Renal cortex interstitium (tissue), 15 donors: ENCODE measurements at places on chromosomes 2 and 18.

DNA sequence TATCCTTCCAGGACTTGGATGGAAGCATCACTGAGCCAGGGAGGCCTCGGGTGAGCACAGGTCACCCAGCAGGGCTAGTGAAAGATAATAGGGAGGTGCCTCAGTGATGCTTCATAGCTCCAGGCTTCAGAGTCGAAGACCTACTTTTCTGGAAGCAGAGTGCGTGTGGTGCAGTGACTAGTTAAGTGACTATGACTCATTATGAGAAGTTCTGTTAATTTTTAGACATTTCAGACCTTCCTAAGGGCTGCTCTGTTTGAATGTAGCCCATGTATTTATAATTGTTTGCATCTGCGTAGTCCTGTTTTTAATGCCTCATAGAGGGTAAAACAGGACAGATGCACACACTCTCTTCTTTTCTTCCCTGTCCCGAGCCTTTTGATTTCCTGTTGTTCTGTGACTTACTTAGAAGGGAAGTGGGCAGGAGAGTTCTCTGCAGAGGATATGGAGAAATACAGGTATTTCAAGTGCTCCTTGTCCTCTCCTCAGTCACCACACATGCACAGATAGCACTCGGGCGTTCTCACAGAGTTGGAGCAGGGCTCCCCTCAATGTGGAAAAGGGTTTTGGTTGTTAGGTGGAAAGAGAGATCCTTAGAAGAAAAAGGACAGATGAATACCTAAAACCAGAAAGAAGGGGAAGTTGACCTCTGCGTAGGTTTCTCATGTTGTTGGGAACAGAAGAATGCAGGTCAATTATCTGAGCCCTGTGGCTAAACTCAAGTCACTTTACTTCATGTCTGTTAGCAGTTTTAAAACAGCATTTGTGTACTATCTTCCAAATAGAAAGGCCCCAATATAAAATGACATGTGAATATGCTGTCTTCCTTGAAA, 34.7 kb downstream of the RALB start:
- no peak for DNase-seq

DNA sequence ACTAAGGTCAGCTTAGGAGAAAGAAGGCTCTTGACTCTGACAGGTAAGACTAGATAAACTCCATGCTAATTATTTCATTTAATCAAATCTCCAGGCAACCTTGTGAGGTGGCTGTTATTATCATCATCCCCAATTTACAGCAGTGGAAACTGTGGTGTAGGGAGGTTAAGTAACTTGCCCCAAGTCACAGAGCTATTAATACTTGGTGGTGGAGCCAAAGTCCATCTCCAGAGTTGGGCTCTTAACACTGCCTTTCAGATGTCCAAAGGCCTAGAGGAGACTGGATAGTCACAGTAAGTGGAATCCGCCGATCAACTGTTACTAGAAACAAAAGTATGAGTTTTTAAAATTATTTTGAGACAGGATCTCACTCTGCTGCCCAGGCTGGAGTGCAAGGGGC, 46.6 kb upstream of the SP3 start:
- DNase-seq: no peak

GRCh38 chr2:24871852-24872333, 48.1 kb downstream of the ADCY3 start:
- DNase-seq: no peak

DNA sequence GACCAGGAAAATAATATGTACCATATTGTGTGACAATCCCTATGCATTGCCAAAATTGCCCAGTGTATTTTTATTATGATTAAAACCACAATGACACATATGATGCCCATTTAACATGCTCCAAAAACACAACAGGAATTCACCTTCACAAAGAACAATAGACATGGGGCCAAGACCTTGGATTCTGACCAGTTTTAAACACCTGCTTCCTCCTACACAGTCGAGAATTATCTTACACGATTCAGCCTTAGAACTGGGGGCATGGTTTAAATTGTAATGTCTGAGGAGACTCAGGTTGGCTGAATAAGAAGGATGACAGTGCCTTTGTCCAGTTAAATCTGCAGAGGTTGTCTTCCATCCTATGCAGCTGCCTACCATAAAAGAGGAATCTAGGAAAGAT, 212.7 kb downstream of the PLCL1 start:
- no peak for DNase-seq

DNA sequence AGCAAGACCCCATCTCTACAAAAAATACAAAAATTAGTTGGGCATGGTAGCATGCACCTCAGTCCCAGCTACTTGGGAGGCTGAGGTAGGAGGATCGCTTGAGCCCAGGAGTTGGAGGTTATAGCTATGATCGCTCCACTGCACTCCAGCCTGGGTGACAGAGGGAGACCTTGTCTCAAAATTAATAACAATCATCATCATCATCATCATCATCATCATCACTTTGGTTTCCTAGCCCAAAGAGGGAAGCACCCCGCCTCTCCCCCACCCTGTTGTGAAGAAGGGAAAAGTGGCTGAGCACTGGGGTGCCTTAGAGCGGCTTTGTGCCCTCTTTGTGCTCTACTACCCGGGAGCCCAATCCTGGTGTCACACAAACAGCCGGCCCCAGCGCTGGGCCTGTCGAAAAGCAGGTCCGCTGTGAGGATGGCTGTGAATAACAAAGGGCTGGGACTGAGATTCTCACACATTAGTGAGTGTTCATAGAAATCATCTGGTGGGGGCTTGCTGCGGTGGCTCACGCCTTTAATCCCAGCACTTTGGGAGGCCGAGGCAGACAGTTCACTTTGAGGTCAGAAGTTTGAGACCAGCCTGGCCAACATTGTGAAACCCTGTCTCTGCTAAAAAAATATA, 42.6 kb upstream of the ASXL2 start:
- no peak for DNase-seq

- DNase-seq: no peak
Observed at GRCh38 chr2:95060446-95061118, 35.1 kb downstream of the MAL start.

GRCh38 chr2:40036241-40036640, 257.2 kb upstream of the THUMPD2 start:
- no peak for DNase-seq

DNA sequence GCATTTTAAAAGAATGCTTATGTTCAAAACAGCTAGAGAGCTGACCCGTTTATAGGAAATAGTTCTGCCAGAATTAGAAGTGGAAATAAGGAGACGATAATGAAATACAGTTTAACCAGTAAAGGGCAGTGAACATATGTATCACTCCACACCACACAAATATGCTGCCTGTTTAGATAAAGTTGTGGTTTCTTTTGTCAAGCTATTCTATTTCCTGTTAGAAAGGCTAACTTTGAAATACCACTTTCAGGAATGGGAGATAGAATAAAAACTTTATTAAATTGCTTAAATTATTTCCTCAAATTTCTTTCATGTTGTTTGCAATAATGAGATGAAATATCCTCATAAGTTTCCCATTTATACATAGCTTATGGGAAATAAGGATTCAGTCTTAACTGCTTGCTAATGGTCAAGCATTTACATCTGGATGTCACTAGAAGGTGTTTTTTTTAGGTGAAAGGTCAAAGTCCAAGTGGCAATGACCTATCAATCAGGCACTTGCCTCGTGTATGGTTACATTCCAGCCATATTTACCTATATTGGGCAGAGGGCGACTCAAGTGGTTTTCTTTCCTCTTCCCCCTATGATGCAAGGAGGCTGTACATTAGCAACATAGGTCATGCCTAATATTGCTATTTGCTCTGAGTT, 148.9 kb downstream of the ZEB2 start:
- no peak for DNase-seq

DNA sequence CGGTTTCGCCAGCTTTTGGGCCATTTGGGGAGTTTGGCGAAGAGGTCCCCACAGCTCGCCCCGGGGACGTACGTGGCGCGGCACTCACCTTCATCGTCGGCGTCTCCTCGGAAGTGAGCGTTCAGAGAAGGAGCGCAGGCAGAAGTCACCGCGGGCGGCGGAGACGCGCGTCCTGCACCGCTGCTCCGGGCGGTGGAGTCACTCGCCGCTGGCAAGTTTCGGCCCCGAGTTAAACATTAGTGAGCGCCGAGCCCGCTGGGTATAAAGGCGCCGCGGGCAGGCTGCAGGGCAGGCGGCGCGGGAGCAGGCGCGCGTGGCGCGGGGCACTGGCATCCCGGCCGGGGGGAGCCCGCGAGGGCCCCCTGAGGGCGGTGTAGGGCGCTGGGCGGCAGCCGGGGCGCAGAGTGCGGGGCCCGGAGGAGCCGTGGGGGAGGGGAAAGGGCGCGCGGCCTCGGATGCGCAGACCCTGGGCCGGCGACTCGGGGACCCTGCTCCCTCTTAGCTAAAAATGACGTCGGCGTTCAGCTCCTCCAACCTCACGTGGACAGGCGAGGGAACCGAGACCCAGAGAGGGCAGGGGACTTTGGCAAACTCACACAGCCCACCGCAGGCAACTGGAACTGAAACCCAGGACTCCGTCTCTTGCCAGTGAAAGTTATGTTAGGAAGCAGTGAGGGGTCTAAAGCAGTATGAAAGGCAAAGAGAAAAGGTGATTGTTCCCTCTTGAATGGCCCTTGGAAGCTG, at the start of gene DPP4:
DPP4 (minus strand) TSS at position 328 of the 744 bp plus-strand sequence; CDS start at position 94, 234 bp downstream.
- no peak for DNase-seq

DNA sequence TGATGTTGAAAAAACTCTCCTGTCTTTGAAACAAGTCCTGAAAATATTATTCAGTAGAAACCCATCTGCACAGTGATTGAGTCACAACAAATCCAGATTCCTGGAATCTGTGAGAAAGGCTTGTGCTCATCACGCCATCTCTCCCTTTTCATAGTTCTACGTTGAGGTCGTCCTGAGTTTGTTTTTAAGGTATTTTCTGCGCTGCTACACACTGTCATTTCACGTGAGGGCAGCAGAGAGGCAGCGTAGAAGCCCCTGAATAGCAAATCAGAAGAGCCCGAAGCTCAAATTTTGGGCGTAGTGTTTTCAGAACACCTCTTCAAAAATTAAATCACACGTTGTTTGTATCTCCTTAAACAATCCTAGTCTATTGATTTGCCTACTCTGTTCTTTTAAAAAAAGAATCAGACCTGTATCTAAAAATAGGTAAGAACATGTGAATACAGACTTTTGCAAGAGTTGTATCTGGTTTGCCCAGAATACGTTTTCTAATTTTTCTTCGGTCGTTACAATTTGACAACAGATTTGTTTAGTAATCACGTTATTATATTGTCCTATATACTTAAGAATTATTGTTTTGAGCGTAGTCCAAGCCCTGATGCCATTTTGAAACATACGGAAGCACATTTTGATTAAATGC, 61.6 kb upstream of the SLC38A11 start:
- DNase-seq: no peak

DNA sequence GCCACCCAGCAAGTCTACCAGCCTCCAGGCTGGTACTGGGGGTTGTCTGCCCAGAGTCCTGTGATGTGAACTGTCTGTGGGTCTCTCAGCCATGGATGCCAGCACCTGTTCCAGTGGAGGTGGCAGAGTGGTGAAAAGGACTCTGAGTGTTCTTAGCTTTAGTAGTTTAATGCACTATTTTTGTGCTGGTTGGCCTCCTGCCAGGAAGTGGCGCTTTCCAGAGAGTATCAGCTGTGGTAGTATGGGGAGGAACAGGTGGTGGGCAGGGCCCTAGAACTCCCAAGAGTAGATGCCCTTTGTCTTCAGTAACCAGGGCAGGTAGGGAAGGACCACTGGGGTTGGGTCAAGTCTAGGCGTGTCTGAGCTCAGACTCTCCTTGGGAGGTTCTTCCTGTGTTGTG, 356.7 kb downstream of the STK39 start:
- no peak for DNase-seq
